ENCODE measurements at places on chromosomes 1 and 21.

DNA sequence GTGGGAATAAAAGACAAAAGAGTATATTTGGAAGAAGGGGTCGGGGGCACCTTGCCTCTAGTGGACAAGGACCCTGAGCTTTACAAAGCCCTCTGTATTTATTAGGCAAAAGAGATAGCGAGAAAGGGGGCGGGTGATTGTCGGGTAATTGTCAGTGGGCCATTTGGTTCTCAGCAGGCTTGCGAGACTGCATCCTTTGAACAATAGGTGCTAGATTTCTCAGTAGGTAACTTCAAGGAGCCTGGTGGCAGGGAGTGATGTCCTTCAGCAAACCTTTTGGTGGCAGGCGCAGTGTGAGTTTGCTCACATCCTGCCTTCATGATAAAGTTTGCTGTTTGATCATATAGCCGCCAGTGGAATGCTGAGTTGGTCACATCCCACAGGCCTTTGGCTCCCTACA lies 71.4 kb downstream of the AXDND1 start:
- DNase-seq = no peak

GRCh38 chr1:113904674-113905434 lies at the start of the genes AP4B1 and DCLRE1B:
Gene AP4B1, minus strand, starts transcription at chr1:113904799. Its CDS starts 82 bp downstream, at chr1:113904717.
Gene DCLRE1B, plus strand, starts transcription at chr1:113905326. Its CDS starts 261 bp downstream, at chr1:113905587.
- peak; percentile 93 for DNase-seq

GRCh38 chr1:35557118-35557610 lies at the start of gene KIAA0319L:
Gene KIAA0319L, minus strand, starts transcription at chr1:35557403. Its CDS starts 2,912 bp downstream, at chr1:35554491.
- DNase-seq = no peak

DNA sequence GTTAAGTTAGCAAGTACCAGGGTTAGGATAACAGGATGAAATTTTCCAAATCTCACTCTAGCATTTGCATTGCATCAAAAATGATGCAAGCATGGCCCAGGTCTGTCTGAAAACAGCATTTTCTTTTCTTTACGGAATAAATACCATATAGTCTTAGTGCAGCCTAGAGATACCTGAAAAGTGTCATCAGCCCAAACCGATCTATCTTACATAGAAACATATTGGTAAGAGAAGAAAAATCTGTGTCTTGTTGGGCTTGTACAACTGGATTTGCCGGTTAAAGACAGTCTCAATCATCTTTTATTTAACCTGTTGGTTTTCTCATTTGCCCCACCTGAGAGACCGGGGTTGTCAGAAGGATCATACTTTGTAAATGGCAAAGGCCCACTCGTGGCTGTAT lies 15.8 kb downstream of the ACP6 start:
- no peak for DNase-seq

DNA sequence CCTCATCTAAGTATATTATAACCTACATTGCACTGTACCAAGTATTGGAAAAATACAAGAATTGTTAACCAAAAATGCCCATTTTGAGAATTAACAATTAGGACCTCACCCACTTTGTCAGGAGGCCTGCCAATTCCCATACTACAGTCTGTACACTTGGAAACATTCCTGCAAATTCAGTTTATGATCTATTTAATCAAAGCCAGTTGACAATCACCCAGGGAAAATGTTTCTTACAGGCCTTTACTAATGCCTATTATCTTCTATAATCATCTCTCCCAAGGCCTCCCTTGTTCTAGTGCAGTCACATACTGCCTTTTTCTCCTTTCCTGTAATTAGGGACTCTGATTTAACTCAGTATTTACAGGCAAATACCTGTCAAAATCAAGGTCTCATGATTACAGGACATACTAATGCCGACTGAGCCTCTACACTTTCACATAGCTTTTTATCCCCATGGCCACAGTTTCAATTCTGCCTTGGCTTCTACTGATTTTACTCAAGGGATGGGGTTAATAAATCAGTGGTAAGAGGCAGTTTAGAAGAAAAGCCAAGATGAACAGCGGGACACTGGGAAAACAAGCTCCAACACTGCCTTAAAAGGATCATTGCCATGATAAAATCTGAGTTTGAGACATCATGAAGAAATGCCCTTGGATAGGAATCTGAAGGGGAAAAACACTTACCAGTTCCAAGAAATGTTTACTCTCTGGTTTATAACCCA lies 338.7 kb downstream of the VAV3 start:
- no peak for DNase-seq

Measured in stimulated activated CD4-positive, alpha-beta T cell treated with anti-CD3 and anti-CD28 coated beads, TNF-alpha, amount 100 ng/mL, for 1 hour (primary cell).